ENCODE measurements at places on chromosomes 5 and 9.
A peak's percentile ranks its signal among the peaks of the same experiment; 100 is the strongest.

GRCh38 chr9:72352911-72353388, 12.1 kb downstream of the ZFAND5 start:
- no peak for DNase-seq

- no peak for DNase-seq
These were observed 54.6 kb downstream of the FGF10 start for GRCh38 chr5:44334622-44335021.

- DNase-seq, result no peak
These were observed 38.3 kb downstream of the ANKRD33B start for GRCh38 chr5:10602031-10602806.

DNA sequence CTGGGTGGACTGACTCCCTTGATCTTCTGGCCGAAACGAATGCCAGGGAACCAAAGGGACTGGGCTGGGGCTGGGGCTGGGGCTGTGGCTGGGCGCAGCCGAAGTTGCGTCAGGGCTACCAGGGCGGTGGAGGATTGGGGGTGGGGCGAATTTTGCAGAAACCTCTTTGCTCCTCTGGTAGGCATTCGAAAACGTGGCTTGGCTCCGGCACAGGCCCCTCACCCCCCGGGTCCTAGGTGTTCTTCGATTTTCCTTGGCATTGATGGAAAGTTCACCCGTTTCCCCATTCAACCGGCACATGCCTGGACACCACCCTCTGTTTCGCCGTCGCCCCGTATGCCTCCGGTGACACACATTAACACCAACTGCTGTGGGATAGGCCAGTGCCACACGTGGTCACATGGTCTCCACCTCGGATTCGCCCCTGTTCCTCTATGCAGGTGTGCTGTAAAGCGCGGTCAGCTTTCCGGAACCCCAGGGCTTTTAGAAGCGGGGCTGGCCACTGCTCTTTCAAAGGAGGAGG, 477.1 kb downstream of the SPATA31A7 start:
- no peak for DNase-seq

DNA sequence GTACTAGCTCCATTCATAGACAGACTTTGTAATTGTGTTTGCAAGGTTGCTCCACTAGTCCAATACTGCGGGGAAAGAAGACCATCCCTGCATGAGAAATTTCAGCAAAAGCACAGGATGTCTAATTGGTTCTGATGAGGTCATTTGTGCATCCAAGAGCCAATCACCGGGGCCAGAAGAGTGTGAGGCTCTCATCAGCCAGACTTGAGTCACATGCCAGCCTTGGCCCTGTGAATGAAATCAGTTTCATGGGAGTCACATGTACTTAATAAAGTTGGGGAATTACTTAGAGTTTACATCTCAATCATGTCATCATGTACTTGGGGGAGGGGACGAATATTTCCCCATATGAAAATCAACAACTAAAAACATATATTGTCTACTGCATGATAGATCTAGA, 1236.0 kb downstream of the MAT2B start:
- no peak for DNase-seq

GRCh38 chr9:100590481-100590880, 12.6 kb downstream of the CAVIN4 start:
- DNase-seq, result no peak

DNA sequence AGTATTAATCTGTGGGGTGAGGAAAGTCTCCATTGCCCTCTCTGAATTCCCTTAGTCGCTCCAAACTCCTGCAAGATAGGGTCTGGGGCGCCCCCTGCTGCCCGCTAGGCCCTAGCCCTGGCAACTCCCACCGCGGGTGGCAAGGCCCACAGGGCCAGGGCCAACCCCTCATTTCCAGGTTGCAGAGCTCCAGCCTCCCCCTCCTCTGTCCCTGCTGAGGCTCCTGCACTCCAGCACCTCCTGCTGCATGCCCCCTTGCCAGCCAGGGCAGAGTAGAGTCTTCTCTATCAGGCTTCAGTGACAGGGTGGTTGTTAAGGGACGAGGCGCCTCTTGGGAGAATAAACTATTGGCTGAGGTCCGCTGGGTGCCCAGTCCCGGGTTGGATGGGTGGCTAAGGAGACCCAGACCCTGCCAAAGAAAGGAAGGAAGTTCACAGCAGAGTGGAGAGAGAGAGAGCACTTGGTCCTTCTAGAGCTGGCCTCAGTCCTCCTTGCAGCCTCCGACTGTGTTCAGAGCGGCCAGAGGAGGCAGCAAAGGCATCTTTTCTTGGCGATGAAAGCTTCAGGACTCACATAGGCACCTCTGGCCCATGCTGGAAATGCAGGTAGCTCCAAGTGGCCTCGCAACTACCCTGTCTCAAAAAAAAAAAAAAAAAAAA, 45.6 kb downstream of the SAR1B start:
- peak; percentile 69 for DNase-seq

DNA sequence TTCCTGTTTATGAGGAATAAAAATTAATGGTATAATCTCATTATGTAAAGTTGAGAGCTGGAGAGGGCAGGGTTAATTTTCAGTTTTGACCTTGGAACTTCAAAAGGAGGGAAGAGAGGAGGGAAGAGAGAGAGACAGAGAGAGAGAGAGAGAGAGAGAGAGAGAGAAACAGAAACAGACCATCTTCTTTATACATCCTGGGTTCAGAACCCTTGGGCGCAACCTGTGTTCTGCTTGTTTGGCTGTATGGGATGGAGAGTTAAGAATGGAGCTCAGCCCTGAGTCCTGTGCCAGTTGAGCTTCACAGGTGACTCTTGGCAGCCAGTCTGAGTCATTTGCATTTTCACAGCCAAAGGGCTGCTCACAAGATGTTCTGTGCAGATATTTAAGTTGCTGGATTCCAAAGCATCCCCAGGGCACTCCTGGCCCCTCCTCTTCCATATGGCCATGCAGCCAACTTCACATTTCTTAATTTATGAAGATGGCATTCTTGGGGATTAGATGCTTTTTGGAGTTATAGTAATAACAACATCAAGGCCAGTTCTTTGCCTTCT, 143.5 kb downstream of the CARTPT start:
- DNase-seq, result peak; percentile 75

DNA sequence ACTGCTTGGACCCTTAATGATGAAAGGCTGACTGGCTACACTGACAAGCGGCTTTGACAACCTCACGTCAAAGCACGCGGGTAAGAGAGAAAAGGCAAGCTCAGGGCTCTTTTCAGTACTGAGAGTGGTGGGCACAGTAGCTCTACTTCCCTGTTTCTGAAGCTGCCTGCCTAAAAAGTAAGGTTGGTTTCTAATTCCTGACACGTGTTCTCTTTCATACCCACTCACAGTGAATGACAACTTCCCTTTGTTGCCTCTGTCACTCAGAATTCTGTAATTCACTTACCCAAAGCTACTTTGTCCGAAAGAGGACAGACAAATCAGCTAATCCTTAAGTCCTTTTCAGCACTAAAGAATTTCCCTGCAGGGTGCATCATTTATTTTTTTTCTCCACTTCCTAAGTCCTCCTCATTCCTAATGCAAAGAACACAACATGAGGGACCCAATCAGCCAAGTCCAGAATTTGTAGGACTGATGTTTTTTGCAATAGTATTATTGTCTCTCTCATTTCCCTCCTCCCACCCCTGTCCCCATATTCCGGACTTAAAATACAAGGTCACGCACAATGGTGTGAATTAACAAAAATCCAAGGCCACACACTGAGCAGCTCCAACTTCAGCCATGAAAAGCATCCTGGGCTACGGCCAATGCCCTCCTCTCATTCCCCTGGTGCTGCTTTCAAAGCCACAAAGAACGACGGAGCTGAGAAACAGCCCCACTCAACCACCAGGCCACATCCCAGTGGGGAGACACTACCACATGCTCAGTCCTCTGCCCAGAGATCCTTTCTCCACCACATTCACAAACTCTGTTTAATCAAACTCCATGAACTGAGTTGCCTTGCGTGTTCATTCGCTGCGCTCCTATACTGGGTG, 221.0 kb downstream of the TSSK1B start:
- DNase-seq, result no peak

DNA sequence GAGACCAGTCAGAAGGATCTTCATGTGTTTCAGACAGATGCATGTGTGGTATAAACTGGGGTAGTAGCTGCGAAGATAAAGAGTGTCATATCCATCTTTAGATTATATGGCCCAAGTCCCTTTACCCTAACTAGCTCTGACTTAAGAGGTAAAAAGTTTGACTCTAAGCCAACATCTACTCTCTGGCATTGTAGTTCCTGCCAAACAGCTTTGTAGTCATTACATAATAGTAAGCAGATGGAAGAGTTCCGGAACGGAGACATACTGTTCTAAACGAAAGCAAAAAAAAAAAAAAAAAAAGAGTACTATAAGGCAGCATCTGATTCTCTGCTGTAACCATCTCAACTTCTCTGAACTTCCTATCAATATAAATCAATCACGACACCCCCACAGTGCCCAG, 48.8 kb downstream of the CEMIP2 start:
- no peak for DNase-seq

- no peak for DNase-seq
These were observed 138.0 kb downstream of the ADAMTSL1 start for GRCh38 chr9:18611971-18612370.

DNA sequence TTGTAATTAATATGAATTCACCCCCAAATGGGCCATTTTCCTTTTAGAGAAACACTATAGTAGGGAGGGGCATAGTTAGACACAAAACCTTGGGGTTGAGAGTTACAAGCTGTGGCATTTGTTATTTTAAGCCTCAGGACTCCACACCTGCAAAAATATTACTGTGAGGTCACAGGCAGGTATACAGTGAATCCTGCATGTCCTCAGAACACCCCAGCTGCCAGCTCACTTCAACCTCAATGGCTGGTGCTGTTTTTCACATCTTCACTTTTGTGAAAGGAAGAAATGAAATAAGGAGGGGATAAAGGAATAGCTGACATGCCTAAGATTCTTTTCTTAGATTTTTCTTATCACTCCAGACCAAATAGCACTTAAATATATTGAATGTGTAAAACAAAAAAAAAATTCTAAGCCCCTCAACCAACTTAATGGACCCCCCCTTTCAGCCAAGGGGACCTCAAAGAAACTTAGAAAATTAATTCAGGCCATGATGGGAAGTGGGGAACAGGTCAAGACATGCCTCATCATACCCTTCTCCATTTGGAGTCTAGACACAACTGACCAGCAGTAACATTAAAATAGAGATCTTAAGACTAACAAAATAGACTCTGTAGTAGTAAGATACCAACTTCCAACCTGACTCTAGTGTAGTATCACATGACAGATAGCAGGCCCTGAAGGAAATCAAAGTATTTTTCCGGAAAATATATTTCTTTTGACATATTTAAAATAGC, 9.2 kb downstream of the C9orf85 start:
- no peak for DNase-seq

DNA sequence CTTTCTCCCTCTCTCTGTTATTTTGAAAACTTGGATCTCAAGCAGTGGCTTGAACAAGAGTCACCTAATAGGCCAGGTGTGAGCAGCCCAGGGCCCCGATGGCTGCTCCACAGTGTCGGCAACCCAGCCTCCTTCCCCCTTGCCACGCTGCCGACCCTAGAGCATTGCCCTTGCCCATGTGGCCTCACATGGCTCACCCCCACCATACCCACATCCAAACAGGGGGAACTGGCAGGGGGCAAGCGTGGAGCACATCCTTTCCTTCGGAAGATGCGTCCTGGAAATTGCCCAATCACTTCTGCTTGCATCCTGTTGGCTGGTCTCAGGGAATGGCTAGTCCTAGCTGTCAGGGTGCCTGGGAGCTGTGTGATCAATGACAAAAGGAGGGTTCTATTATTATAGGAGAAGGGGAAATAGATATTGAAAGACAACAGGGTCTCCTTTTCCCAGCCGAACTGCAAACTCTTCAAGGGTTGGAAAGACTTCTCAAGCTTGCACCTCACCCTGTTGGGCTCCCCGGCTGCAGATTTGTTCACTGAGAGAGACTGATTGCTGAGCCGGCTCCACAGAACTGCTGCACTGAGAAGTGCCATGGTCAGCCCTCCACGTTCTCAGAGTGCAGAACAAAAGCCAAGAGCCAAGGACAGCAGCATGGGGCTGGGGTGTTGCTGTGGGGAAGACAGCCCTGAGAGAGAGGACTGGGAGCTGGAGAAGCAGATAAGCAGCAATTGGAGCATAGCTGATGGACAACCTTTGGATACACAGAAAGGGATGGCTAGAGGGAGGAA, 8.3 kb upstream of the TIFAB start:
- DNase-seq, result no peak

DNA sequence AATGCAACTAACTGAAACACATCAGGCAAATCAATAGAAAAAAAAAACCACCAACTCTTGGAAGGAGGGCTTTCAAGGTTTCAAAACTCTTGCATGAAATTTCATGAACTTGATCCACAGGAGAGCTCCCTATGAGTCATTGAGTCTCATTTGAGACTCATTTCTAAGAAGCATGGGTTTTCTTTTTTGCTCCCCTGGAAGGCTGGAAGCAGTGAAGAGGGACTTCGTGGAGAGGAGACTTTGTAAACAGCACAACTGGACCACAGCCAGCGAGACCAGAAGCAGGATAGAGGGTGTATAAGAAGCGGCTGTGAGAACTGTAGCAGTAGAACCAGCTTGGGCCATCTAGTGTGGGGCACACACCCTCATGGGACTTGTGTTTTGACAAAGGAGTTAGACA, 41.2 kb upstream of the RAPGEF1 start:
- no peak for DNase-seq

DNA sequence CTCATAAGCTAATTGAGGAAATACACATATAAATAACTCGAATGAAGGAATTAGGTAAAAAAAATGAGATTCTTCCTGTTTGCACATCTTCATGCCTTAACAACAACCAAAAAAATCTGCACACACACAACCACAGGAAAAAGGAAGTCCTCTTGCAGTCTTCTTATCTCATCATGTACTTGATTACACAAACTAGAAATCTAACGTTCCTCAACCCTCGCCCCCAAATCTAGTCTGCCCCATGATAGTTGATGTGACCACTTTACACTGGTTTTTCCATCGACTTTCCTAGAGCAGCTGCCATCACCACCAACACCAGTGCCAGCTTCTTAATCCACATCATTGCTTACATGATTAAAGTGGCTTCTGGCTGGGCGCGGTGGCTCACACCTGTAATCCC, 31.2 kb upstream of the RNU6ATAC start:
- DNase-seq, result no peak

GRCh38 chr9:82745919-82746318, 317.0 kb downstream of the RASEF start:
- no peak for DNase-seq

- no peak for DNase-seq
These were observed 75.7 kb upstream of the SAP30L start for GRCh38 chr5:154370119-154370518.

DNA sequence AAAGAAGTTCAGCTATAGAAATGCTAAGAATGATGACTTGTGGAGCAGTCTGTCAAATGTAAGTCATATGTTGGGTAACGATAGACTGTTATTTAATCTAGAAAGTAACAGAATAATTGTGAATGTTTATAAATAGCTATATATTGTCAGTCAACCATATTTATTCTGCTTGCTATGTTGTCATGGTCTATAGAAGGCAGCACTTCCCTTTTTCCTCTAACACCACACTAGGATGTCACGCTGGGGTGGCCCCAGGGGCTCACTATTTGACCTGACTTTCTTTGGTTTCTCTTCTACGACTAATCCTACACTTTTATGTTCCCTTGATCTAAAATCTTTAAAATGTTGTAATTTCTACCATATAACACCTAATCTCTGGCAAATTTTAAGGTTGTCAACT, 20.5 kb downstream of the ERAP2 start:
- no peak for DNase-seq

- DNase-seq, result no peak
These were observed 762.6 kb upstream of the SEMA6A start for GRCh38 chr5:117337064-117337749.

- DNase-seq, result peak; percentile 28
These were observed 724 bp downstream of the MACROH2A1 start for GRCh38 chr5:135398160-135398854.
